Fibroblast of skin of abdomen (primary cell): ENCODE measurements at places on chromosomes 1 and 21.
A peak's percentile ranks its signal among the peaks of the same experiment; 100 is the strongest.

GRCh38 chr1:240350910-240351331 is 259.2 kb downstream of the FMN2 start:
- peak; percentile 91 for DNase-seq

- no peak for DNase-seq
These were observed 5.7 kb downstream of the ZMYM4 start for GRCh38 chr1:35274197-35274596.

- no peak for DNase-seq
These were observed 8.0 kb downstream of the SMAP2 start for GRCh38 chr1:40381268-40382107.

- no peak for DNase-seq
These were observed 9.8 kb upstream of the ZSWIM5 start for GRCh38 chr1:45216200-45216541.
